B cell (primary cell): ENCODE measurements at places on chromosomes 12 and 14.

DNA sequence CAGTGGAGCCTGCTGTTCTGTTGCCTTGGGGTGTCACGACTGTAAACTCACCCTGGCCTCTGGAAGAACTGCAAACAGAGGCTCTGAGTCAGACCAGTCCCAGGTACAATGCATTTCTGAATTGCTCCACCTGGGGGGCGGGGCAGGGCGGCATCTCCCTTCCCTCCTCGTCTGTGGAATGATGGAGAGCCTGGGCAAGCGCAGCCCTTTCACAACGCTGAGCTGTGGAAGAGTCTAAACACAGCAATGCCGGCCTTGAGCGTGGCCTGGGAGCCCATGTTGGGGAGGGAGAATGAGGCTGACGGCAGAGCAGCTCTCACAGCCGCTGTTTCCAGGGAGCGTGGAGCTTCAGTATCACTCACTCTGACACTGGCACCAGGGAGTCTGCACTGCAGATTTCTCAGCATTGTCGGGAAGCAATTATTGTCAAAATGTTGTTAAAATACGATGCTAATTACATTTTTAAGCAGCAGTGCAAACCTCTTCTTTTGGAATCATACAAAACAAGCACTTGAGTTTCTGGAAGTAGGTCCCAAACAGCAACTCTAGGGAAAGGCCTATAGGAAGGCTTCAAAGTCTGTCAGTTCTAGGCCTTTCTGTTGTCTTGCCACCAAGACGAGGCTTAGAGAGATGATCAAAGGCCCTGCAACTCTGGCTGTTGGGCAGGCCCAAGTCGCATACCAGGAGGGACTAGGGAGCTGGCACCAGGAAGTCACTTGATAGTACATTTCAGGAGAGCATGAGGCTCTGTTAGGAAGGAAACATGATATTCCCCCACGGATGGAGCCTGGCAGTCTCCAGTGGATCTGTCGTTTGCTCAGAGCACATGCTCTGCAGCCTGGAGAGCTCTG, 244.0 kb upstream of the FKBP4 start:
- H3K36me3 ChIP-seq: no peaks in the 10 kb centered on the region
- no peak overlapping the region for H3K4me3 ChIP-seq
- H3K27ac ChIP-seq: no peak overlapping the region
- DNase-seq: no peak
- no peaks in the 10 kb centered on the region for H3K4me1 ChIP-seq

- H3K4me1 ChIP-seq: no peaks in the 10 kb centered on the region
- H3K27ac ChIP-seq: no peak overlapping the region
- H3K36me3 ChIP-seq: no peaks in the 10 kb centered on the region
- H3K27me3 ChIP-seq: no peaks in the 10 kb centered on the region
Observed at GRCh38 chr12:121026274-121027045, 10.2 kb upstream of the C12orf43 start.

DNA sequence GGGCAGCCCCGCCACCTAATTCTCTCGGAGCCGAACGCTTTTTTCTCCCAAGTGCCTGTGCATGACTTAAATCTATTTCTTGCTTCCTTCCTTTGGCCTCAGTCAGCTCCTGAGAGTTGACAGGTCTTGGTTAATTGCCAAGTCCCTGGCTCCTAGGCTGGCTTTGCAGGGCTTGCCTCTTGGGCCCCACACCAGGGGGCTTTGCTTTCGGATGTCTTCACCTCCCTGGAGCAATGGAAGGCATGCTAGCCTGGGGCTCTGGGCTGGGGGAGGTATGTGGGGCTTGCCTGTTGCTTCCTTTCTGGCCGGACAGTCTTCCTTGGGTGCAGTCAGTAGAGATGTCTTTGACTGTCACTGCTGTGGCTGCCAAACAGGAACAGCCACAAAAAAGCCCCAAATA, 2.2 kb upstream of the KRT80 start:
- DNase-seq: no peak
- H3K36me3 ChIP-seq: no peaks in the 10 kb centered on the region
- no peaks in the 10 kb centered on the region for H3K4me1 ChIP-seq
- H3K27ac ChIP-seq: no peak overlapping the region
- no peak overlapping the region for H3K4me3 ChIP-seq
- H3K27me3 ChIP-seq: no peaks in the 10 kb centered on the region

GRCh38 chr14:99407416-99407815, 73.2 kb downstream of the SETD3 start:
- peaks cover 2% of the 10 kb centered on the region for H3K36me3 ChIP-seq
- H3K27ac ChIP-seq: no peak overlapping the region
- no peaks in the 10 kb centered on the region for H3K27me3 ChIP-seq

GRCh38 chr12:131751335-131751734, 40.4 kb downstream of the SFSWAP start:
- no peak for DNase-seq
- no peaks in the 10 kb centered on the region for H3K27me3 ChIP-seq
- no peak overlapping the region for H3K27ac ChIP-seq
- no peak overlapping the region for H3K4me3 ChIP-seq
- H3K4me1 ChIP-seq: peaks cover 5% of the 10 kb centered on the region
- H3K36me3 ChIP-seq: peaks cover 58% of the 10 kb centered on the region

- H3K36me3 ChIP-seq: no peaks in the 10 kb centered on the region
- DNase-seq: no peak
- H3K27ac ChIP-seq: no peak overlapping the region
- H3K27me3 ChIP-seq: no peaks in the 10 kb centered on the region
Observed at GRCh38 chr14:103393070-103393469, 7.9 kb downstream of the MARK3 start.

DNA sequence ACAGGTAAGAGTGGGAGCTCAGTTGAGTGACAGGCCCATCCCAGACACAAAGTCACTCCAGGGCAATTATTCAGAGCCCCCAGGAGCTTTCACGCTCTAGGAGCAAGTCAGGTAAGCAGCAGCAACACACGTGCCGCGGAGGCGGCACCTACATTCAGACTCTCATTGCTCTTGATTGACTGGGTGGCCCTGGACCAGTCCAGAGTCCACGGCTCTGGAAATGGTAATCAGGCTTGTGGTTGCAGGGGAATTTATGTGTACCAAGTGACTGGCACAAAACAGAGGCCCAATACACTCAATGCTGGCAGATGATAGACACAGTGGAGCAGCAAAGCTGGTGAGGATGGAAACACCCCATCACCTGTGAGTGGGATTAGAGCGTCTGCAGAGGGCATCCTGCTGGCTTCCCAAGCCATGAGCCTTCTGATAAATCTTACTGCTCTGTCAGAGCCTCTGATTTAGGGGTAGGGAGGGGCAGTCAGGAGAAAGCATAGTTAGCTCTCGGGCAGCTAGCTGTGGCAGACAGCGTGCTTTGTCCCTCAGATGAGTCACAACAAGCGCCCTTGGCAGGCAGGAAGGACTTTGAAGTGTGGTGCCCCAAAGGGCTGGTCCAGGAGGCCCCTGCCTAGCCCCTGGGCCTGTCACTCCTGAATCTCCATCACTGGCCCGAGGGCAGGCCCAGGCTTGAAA, 344.7 kb downstream of the CACNA1C start:
- H3K4me1 ChIP-seq: no peaks in the 10 kb centered on the region
- no peaks in the 10 kb centered on the region for H3K27me3 ChIP-seq
- no peak overlapping the region for H3K27ac ChIP-seq
- H3K4me3 ChIP-seq: no peak overlapping the region

DNA sequence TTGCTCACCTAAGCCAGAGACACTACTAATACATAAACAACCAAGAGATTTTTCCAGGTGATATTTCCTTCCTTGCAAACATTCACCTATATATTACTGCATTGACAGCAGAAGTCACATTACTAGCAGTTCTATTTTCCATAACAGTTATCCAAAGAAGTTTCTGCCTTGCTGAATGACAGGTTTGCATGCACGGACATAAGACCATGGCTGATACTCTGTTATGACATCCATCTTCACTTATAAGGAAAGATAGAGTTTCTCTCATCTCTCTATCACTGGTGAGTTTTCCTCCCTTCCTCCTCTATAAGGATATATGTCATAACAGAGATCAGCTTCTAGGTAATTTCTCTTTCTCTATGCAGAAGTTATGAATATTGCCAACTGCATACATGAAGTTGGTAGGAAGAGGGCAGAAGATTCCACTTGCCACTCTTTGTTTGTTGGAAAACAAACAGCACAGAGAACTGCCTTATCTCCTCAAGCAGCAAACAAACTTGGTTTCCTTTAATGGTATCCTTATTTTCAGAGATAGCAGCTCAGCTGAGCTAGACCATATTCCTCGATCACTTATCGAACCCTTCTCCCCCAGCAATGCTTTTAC, 557.0 kb downstream of the VRK1 start:
- no peak for DNase-seq
- H3K27ac ChIP-seq: no peak overlapping the region
- no peaks in the 10 kb centered on the region for H3K36me3 ChIP-seq
- no peaks in the 10 kb centered on the region for H3K4me1 ChIP-seq
- no peak overlapping the region for H3K4me3 ChIP-seq

DNA sequence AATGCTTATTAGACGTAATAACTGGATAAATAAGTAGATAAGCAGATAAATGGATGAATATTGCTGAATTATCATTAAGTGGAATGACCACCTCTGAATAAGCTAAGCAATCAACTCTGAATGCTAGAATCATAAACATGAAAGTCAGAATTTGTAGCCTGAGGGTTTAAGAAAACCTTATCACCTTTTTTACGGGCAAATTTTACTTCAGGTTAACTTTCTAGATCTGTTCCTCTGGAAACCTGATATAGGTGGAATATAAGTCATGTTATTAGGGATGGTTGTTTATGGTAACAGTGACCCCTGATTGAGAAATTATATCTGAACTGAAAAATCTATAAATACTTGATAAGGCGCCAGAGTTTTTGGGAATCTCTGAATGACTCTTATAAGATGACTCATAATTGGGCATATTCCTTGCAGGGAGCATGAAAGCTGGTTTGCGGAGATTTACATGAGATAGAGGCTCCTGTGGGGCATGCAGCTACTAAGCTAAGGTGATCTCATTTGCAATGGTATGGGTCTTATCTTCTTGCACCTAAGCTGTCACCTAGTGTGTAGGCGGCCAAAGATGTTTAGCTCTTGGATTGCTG, 12.1 kb downstream of the SPX start:
- no peak for DNase-seq
- no peak overlapping the region for H3K4me3 ChIP-seq
- H3K4me1 ChIP-seq: no peaks in the 10 kb centered on the region
- no peaks in the 10 kb centered on the region for H3K36me3 ChIP-seq
- peaks cover 4% of the 10 kb centered on the region for H3K27me3 ChIP-seq
- H3K27ac ChIP-seq: no peak overlapping the region

DNA sequence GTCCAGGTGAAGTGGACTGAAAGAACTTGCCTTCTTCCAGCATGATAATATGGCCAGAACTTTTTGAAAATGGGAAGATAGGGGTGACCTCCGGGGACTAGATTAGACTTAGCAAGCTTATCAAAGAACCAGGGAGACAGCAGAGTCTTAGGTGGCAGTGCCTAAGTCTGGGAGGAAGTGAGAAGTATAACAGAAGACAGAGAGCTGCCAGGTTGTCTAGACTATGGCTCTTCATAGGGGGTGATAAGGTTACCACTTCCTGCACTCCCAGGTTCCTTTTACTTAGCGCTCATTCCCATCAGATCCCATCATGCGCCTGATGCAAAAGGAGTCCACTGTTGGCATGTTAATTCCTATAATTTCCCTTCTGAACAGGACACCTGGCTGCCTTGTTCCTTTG, 69.9 kb downstream of the PLXNC1 start:
- peaks cover 19% of the 10 kb centered on the region for H3K36me3 ChIP-seq
- H3K27me3 ChIP-seq: no peaks in the 10 kb centered on the region
- H3K4me3 ChIP-seq: no peak overlapping the region
- DNase-seq: no peak
- peaks cover 34% of the 10 kb centered on the region for H3K4me1 ChIP-seq

- peaks cover 12% of the 10 kb centered on the region for H3K4me1 ChIP-seq
- peaks cover 5% of the 10 kb centered on the region for H3K27me3 ChIP-seq
- no peak for DNase-seq
- no peak overlapping the region for H3K4me3 ChIP-seq
Observed at GRCh38 chr12:10226731-10227130, 14.1 kb downstream of the GABARAPL1 start.

- no peak overlapping the region for H3K4me3 ChIP-seq
- no peak overlapping the region for H3K27ac ChIP-seq
- H3K36me3 ChIP-seq: no peaks in the 10 kb centered on the region
- no peaks in the 10 kb centered on the region for H3K4me1 ChIP-seq
- no peaks in the 10 kb centered on the region for H3K27me3 ChIP-seq
Observed at GRCh38 chr14:59511916-59512575, 27.7 kb downstream of the JKAMP start.

GRCh38 chr12:70330158-70330557, 35.9 kb upstream of the KCNMB4 start:
- DNase-seq: no peak
- H3K27me3 ChIP-seq: no peaks in the 10 kb centered on the region
- no peak overlapping the region for H3K27ac ChIP-seq
- H3K36me3 ChIP-seq: peaks cover 3% of the 10 kb centered on the region

DNA sequence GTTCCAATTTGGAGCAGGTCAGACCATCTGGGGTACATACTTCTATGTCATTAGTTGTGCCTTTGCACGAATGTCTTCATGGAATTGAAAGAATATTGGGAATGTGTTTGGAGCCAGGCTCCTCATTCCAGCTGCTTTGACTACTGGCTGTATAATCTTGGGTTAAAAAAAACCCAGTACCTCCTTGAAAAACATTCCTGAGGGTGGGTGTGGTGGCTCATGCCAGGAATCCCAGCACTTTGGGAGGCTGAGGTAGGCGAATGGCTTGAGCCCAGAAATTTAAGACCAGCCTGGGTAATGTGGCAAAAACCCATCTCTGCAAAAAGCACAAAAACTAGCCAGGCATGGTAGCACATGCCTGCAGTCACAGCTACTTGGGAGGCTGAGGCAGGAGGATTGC, 125.6 kb downstream of the TTC8 start:
- H3K27ac ChIP-seq: no peak overlapping the region
- H3K4me3 ChIP-seq: no peak overlapping the region
- DNase-seq: no peak
- no peaks in the 10 kb centered on the region for H3K4me1 ChIP-seq
